ENCODE measurements at places on chromosomes 7 and 10.
A peak's percentile ranks its signal among the peaks of the same experiment; 100 is the strongest.

DNA sequence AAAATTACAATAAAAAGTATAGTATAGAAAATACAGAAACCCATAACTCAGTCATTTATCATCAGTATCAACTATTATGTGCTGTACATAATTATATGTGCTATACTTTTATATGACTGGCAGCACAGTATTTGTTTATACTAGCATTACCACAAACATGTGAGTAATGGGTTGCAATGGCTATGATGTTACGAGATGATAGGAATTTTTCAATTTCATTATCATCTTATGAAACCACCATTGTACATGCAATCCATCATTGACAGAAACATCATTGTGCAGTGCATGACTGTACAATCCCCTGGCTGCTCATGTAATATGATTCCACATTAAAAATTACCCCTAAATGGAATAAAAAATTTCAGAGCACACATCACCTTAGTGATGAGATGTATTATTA, 55.7 kb upstream of the TMEM229A start:
- DNase-seq = no peak

DNA sequence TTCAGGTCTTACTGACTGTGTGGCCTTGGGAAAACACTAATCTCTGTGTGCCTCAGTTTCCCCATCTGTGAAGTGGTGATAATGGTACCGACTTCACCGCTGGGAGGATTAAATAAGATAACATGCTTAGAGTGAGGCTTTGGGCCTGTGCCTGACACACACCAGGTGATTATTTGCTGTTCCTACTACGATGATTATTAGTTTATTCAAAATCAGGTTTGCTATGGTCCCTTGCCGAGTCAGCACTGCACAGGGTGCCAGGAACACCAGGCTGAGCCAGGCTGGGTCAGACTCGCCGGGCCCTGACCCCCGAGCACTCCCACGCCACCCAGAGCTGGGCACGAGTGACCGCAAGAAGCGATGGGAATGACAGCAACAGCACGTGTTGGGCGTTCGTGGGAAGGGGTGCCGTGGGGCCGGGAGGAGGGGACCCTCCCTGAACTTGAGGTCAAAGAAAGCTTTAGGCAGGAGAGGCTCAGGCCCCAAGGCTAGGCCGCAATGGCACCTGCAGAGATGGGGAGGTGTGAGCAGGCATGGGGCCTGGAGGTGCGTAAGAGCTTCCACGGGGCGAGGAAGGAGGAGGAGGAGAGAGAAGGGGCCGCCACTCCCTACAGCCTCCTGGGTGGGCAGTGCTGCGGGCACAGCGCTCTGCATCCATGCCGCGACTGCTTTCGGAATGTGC, 325.4 kb downstream of the DNAJB6 start:
- DNase-seq = no peak

DNA sequence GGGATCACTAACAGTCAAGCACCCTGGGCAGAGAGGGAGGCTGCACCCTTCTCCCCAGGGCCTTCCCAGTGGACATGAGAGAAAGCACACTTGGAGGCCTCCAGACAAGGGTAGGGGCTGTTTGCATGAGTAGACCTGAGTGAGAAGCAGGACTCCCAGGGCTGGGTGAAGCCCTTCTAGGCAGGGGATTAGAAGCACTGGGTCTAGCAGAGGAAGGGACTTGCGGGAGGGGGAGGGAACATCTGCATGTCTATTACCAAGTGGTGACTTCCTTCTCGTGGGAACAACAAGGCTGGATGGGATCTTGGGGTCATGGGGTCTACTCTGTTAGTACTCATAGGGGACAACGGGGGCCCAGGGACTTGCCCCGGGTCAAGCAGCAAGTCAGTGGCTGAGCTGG, 67.8 kb downstream of the EMX2 start:
- DNase-seq = no peak

- no peak for DNase-seq
Measured at GRCh38 chr10:126684171-126684745, 13.8 kb upstream of the C10orf90 start.

GRCh38 chr7:153682628-153683027, 369.6 kb upstream of the DPP6 start:
- DNase-seq = no peak

DNA sequence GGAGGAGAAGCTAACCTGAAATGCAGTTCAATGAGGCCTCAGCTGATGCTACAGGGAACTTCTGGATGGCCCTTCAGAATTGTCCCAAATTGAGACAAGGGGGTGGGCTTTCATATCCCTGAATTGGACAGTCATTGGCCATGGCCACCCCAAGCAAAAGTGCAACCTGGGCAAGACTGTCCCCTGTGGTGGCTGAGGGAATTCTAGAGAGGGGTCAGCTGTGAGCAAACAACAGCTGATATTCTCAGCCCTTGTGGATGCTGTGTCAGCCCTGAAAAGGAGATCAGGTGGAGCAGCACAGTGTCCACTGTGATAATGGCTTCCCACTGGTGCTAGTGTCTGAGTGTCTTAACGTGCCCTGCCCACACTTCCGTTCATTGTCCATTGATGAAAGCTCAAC, 76.6 kb downstream of the SLC16A9 start:
- DNase-seq = no peak

DNA sequence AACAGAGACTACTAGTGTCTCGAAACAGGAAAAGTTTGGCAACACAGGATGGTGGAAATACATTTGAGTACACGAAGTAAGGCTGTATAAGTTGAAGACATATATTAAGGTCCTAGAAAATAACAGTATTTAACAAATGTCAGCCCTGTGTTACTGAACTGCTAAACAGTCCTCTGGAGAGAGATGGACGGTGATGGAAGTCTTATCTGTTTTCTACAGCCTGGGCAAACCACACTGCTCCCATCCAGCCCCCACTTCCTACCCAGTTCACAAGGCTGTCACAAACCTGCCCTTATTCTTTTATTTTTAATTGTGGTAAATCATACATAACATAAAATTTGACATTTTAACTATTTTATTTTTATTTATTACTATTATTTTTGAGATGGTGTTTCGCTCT, 179.1 kb downstream of the DNAJC1 start:
- DNase-seq = no peak

DNA sequence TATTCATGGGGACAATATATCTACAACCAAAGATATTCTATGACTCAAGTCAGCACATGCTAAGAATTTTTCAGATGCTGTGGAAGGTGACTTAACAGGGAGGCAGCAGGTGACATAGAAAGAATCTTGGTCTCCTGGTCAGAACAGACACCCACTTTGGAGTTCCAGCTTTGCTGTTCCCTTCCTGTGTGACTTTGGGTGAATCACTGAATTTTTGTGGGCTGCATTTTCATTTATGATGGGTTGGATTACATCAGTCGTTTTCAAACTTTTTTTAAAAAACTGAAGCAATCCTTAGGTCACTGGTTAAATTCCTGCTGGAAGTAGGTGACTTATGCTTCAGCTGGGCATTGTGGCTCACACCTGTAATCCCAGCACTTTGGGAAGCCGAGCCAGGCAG, 24.9 kb downstream of the RGR start:
- peak; percentile 9 for DNase-seq

DNA sequence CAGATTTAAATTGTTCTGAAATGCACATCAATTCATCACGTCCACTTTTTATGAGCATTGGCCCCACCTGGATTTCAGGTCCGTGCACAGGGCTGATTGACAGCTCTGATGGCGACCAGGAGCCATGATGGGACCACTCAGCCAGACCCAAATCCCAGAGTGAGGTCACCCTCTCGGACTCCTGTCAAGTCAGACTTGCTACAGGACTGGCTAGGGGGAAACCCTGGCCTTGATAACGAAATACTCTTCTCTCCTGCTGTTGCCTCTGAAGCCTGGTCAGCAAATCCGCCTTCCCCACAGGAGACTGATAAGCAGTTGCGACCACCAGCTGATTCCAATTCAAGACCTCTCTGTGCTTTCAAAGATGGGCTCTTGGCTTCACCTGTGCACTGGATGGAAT, 76.4 kb downstream of the CARD11 start:
- DNase-seq = no peak

- no peak for DNase-seq
Measured at GRCh38 chr7:130084037-130084875, 13.9 kb downstream of the KLHDC10 start.

- DNase-seq = no peak
Measured at GRCh38 chr7:131502810-131503508, 53.5 kb downstream of the PODXL start.

GRCh38 chr10:69061305-69062161, 26.4 kb upstream of the SRGN start:
- DNase-seq = peak; percentile 87

DNA sequence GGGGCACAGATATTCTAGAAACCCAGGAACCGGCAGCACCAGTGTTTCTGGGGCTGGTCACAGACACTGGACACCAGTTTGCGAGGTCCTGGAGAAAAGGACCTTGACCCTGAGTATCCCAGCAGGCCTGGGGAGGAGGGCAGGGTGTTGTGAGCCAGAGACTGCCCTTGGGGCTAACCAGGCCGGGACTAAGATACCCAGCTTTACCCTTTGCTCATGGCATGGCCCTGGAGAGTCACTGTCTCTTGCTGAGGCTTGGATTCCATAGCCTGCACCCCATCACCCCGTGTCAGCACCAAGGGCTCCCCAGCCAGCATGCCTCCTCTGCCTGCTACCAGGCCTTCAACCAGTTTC, 124.4 kb downstream of the COL26A1 start:
- no peak for DNase-seq

DNA sequence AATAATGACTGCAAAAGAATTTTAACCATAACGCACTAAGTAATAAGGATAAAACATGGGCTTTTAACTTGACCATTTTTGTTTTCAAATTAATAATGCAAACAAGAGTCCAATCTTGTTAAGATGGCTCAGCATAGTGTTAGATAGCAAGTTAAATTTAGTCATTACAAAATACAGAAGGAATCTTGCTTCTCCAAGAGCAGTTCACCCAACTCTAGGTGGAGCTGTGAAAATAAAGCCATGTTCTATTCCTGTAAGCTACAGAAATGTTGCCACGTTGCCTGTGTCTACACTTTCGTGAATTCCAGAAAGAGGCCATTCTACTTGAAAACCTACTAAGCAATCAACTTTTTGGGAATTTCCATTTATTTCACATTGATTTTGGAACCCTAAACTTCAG, 191.9 kb downstream of the SFMBT2 start:
- DNase-seq = peak; percentile 5

DNA sequence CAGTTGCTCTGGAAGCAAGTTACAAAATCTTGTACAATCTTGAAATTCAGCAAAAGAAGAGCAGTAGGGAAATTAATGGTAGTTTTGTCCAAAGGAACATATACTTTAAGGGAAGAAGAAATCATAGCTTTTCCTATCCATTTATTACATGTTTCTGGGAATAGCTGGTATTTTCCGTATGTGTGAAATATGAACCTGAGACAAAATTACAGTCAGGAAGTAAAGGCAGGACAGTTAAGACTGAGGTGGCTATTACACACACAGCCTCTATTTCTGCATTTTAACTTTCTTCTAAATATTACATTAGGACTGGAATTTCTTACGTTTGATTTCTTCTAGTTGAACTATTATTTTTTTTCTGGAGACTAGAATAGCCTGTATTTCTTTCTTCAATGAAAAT, 1197.3 kb downstream of the SORCS3 start:
- no peak for DNase-seq

- DNase-seq = no peak
Measured at GRCh38 chr7:128003787-128004186, 27.4 kb downstream of the LRRC4 start.

- peak; percentile 26 for DNase-seq
Measured at GRCh38 chr10:111360260-111360925, 283.6 kb downstream of the ADRA2A start.

- DNase-seq = no peak
Measured at GRCh38 chr10:35464825-35465456, 128.6 kb downstream of the CCNY start.

GRCh38 chr10:28981007-28981406, 303.7 kb downstream of the BAMBI start:
- no peak for DNase-seq

- DNase-seq = peak; percentile 21
Measured at GRCh38 chr7:73865738-73866445, 4.9 kb downstream of the TMEM270 start.

DNA sequence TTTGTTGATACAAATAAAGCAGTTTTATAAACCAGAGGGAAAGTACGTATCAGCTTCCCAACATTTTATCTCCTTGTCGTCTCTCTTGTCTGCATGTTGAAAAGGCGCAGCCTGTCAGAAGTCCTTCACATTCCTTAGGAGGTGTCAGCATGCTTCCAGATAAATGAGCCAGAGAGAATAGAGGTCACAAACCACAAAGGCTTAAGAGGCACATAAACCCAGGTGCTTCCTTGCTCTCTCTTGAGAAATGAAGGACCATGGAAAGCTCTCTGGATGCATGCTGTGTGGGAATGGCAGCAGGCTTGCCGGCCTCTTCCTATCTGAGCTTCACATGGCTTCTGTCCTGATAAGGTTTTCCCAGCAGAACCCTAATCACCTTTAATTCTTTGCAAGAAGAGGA, 448.5 kb downstream of the XPNPEP1 start:
- no peak for DNase-seq

DNA sequence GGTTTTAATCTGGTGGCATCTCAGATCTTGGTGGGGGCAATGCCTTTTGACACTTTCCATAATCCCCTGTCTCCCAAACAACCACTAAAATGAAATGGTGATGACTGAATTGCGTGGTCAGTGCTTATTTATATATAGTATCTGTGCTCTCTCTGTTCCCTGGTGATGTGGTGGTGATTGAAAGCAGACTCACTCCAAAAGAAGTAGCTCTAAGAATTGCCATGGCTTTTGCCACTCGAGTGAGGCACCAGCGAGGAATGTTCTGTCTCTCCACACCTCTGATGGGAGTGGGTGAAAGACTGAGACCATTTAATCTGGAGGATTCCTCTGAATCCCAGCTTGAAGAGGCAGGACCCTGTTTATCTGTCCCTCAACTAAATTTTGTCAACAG, 2.8 kb downstream of the DUSP5 start:
- no peak for DNase-seq

DNA sequence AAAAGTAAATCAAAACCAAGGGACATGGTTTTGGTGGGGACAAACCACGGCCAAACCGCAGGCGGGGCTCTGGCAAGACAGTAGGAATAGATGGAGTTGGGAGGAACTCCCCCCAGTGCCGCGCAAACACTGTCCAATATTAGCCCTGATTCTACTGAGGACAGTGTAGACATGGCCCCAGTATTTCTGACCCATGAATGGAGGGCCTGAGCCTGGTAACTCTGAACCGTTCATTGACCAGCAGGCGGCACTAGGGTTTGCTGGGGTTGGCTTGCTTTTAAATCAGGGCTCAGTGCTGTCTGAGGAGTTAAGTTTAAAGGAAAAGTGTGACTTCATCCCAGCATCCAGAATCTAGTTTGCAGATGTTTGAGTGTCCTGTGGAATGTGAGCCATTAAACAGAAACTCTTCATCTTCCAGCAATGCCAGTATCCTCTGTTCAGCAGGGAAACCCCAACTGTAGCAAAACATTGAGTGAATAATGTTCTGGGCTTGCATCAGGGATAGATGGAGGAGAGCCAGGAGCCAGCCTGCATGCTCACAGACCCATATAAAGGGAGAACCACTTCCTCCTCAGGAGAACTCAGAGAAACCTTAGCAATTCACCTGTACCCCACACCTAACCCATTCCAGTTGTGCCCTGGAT, 147.4 kb upstream of the PRSS58 start:
- DNase-seq = no peak
